ENCODE measurements at places on chromosomes 6 and 20.

DNA sequence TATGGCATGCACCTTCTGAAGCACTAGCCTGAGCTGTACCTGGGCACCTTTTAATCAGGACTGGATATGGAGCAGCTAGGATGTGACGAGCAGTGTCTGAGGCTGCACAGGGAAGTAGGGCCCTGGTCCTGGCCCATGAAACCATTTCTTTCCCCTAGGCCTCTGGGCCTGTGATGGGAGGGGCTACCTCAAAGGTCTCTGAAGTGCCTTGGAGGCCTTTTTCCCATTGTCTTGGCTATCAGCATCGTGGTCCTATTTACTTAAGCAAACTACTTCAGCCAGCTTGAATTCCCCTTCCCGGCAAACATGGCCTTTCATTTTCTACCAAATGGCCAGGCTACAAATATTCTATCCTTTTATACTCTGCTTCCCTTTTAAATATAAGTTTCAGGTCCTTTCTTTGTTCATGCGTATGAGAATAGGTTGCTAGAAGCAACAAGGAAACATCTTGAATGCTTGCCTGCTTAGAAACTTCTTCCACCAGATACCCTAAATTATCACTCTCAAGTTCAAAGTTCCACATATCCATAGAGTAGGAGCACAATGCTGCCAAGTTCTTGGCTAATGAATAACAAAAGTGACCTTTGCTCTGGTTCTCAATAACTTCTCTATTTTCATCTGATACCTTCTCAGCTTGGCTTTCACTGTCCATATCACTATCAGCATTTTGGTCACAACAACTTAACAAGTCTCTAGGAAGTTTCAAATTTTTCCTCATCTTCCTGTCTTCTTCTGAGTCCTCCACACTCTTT is 673.1 kb downstream of the HTR1B start:
- no peak for DNase-seq

GRCh38 chr6:119978274-119978889 is 628.8 kb upstream of the MAN1A1 start:
- DNase-seq = no peak

GRCh38 chr6:139251045-139251690 is 40.6 kb downstream of the TXLNB start:
- no peak for DNase-seq

DNA sequence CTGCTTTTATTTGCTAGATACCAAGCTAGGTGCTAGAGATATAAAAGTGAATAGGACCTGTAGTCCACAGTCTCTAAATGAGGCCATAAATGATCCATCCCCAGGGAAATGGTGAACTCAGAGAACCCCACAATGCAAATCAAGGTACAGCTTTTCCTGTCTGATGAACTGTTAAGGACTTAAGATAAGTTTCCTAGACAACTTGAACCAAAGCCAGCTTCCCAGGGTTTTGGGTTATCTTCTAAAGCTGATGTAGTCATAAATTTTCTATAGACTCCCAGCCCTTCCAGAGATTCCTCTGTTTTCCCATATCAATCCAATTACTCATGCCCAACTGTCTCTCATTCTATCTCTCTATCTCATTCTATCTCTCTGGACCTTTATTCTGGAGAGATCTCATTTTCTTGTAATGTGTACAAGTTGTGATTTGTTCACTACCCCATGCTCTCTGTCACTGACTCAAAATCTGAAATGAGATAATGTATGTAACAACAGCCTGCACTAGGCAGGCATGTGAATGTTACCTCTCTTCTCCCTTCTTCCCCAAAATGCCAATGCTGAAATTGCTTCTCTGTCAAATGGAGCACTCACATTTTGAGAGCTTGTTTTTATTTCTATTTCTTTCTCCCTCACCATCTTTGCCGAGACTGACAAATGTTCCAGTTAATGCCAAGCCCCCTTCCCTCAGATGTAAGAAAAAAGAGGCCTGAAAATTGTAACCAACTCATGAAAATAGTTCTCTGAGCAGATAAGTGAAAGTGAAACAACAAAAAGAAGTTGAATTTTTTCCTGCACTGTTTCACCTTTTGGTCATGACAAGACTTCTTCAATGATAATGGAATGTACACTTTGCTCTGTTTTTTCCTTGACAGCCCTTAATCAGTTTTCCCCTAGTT is 279.9 kb downstream of the SLC35F1 start:
- DNase-seq = no peak

- DNase-seq = no peak
Observed at GRCh38 chr6:53536561-53536960, 8.3 kb downstream of the GCLC start.

- DNase-seq = no peak
Observed at GRCh38 chr6:164098857-164099267, 684.3 kb downstream of the QKI start.

GRCh38 chr20:42641886-42642285 is 547.8 kb downstream of the PTPRT start:
- DNase-seq = no peak

DNA sequence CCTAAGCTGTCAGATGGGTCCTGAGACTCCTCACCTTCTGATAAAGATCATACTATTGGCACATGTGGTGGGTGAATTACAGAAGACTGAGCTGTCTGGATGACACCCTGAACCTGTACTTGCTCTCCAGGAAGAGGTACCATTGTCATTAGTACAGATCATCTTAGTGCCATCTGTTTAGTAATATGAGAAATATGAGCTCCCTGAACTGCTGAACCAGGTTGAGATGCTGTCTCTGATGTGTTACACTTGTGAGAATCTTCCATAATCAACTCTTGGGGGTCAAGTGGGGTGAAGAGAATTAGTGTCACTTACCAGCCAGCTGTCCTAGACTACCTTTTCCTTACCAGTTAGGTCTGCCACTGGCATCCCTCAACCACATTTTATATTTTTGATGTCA is 531.0 kb downstream of the EPHA7 start:
- DNase-seq = no peak

DNA sequence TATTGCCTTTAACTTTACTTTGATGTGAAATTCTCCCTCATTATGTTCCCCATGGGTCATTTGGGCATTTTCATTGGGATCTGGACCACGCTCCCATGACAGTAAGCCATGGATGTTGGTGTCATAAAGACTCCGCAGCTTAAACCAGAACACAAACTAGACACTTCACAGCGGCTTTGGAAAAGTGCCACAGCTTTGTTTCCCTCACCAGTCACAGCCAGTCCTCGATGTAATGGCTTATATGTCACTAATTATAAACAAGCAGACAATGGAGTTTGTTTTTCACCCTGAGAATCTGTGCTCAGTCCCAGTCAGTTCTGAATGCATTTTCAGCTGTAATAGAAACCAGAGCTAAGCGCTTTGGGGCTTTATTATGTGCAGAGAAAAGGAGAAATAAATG is 23.2 kb upstream of the DAAM2 start:
- peak; percentile 95 for DNase-seq

GRCh38 chr6:35091346-35092083 is 49.6 kb downstream of the TCP11 start:
- no peak for DNase-seq

- peak; percentile 52 for DNase-seq
Observed at GRCh38 chr6:26087284-26088115, at the start of gene HFE. HFE (plus strand) TSS chr6:26087429; CDS start chr6:26087441, 12 bp downstream.

DNA sequence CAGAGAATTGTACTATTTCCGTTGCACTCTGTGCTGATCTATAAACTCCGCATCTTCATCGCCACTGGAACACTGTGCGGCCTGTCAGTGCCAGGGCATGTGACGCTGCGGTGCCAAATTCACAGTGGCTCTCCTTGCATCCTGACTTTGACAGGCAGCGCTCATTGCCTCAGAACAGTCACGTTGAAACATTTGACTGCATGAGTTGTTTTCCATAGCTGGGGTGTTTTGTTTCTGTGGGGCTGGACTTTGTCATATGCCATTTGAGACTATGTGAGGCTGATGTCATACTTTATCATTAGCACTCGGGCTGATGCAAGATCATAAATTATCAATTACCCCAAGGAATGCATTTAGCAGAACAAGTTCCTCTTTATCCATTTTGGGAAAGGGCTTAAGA is 32.7 kb downstream of the CFAP61 start:
- DNase-seq = peak; percentile 58

- no peak for DNase-seq
Observed at GRCh38 chr6:24408719-24409410, 6.1 kb downstream of the MRS2 start.

- DNase-seq = no peak
Observed at GRCh38 chr20:12947691-12948090, 61.1 kb upstream of the SPTLC3 start.

DNA sequence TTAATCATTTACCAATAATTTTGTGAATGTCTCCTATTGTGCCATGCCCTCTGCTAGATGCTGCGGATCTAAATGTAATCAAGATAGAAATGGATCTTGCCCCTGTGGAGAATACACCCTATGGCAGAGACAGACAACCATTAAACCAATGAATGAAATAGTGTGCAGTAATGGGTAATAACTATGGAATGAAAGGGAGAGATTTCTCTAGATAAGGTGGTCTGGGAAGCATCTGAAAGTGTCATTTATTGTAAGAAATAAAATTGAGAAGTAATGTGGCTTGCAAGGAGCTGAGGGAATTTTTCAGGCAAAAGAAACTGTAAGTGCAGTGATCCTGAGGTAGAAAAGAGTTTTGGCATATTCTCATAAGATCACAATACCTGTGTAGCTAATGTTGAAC is 430.0 kb downstream of the LMBRD1 start:
- no peak for DNase-seq

- DNase-seq = no peak
Observed at GRCh38 chr6:33794910-33795623, 6.1 kb upstream of the LEMD2 start.

DNA sequence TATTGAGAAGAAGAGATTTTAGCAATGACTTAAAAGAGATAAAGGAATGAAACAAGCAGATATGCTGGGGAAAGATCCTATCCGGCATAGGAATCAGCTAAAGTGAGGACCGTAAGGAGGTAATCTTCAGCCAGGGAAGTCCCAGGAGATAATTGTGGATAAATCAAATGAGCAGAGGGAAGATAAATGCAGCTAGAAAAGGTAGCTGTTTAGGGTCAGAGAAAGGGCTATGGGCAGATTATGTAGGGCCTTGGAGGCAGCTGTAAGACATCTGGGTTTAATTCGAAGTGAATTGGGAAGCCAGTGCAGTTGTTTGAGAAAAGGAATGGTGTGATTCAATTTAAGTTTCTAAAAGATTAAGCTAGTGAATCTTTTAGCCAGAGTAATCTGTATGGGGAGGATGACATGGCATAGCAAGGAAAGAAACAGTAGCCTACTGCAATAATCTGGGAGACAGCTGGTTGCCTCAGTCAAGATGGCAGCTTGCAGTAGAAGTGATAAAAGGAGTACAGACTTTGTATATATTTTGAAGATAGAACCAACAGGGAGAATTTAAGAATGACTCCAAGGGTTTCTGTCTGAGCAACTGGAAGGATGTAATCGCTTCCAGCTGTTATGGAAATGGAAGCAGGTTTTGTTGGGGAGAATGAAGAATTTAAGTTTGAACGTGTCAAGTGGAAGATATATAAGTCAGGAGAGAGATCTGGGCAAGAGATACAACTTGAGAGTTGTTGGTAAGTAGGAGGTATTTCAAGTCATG is 552.3 kb upstream of the FLRT3 start:
- DNase-seq = no peak

GRCh38 chr6:26525838-26526237 is 12.3 kb upstream of the HMGN4 start:
- no peak for DNase-seq

DNA sequence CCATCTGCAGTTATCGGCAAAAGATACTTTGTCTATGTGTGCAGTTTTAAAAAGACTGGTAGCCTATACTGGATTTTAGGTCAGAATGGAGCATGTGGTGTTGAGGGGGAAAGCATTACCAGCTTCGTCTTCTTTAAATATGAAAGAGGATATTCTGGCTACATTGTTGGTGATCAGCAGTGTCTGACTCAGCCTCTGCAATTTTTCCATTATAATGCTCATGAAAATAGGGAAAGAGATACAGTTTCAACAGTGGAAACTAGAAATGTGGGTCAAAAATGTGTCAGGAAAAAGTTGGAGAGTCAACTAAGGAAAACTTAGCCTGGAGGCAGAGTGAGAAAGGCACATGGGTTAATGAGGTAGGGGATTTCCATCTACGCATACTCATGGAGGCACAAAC is 45.2 kb downstream of the HDGFL1 start:
- no peak for DNase-seq

DNA sequence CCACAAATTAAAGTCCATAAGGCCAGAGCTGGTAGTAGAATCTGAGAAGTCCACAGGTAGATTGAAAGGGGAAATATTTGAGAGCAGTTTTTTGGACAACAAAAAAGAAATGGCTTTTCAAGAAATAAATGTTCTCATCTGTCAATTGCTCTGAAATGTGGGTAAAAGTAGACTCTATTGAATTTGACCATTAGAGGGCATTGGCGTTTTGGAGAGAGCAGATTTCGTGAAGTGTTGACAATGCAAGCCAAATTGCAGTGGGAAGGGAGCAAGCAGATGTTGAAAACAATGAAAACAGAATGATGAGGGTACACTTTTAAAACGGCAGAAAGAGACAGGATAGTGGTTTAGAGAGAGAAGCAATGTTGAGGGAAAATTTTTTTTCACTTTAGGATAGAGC is 149.1 kb upstream of the FAM83B start:
- peak; percentile 41 for DNase-seq

DNA sequence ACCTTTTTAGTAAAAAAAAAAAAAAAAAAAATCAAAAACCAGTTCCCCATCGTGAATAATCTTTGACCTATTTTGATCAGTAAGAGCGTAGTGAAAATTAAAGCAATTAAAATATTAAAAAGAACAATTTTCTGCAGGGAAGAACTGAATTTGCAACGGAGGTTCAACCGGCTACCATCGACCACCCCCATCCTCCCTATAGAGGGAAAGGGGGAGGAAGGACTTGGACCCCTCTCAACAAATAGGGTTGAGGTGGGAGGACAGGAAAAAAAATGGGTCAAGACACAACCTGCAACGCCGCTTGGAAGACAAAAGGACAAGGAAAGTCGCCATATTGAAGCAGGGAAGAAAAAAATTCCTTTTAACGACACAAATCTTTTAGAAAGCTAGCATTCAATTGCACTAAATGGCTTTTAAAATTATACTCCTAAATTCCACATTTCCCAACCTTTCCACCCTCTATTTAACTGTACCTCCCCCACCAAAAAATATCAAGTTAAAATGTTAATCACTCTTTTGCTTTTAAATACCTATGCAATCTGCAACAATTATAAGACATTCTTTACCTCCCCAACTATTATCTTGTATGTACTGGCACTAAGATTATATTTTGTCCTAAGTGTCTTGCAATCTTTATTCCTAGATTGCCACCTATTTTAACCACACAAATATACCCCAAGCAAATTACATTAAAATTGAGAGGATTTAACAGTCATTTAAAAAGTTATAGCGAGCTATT is 1.7 kb downstream of the PPP1R10 start:
- DNase-seq = peak; percentile 81

GRCh38 chr6:135183532-135184440 is 2.7 kb downstream of the MYB start:
- DNase-seq = no peak

DNA sequence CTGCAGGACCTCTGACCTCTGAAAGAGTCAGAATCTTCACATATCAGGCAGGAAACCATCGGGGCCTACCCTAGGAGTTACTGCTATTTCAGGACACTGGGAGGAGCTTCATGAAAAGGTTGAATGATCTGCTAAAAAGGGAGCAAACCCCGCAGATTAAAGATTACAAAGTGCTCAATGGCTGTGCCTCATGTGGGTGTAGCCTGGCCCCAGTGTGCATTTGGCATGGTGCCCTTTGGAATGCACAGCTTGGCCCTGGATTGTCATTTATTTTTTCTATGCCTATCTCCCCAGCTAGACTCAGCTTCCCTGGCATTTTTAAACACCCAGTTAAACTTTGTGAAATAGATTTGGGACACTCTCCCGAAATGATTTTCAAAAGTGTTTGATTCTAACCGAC is 368.5 kb upstream of the SPTLC3 start:
- DNase-seq = no peak
